Effector CD8-positive, alpha-beta T cell (primary cell): ENCODE measurements at places on chromosomes 2 and 18.

- no peak for DNase-seq
Measured at GRCh38 chr2:101011152-101011551, 9.1 kb downstream of the RPL31 start.

DNA sequence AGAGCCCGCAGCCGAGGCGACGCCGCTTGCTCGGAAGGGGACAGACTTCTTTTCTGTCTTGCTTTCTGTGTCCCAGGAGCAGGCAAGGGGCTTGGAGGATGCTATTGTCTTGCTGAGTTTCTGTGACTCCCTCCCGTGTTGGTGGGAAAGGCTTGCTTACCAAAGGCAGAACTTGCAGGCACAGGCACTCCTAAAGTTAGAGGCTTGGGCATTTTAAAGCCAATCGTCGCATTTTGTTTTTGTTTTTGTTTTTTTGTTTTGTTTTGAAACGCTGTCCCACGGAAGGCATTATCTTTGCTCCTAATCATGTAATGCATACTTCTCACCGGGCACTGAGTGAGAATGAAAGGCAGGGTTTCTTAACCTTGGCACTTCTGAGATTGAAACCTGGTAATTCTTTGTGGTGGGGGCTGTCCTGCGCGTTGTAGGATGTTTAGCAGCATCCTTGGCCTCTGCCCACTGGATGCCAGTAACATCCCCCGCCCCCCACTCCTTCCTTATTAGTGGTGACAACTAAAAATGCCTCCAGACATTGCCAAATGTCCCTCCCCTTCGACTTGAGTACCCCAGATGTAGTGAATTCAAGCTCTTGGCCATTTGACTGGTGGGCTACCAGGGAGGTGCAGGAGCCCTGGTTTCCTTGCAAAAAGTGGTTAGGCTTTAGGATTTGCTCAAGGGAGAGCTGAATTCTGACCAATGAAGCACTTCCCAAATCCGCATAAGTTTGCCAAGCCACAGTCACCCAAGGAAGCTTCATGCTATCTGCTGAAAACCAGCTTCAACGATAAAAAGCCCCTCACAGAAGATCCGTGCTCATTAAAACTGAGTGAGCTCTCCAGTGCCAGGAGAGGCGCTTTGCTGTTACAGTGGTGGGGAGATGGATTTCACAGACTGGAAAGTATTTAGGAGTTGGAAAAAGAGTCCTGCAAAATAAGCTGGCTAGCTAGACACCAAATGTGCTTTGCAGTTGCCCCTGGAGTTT, 1.2 kb downstream of the ANTXR1 start:
- no peak for DNase-seq

GRCh38 chr2:47311764-47312490, 91.0 kb upstream of the MSH2 start:
- no peak for DNase-seq

- no peak for DNase-seq
Measured at GRCh38 chr2:146037334-146037870, 1517.5 kb upstream of the ZEB2 start.

GRCh38 chr18:37653618-37654017, 88.0 kb upstream of the CELF4 start:
- DNase-seq = no peak

- no peak for DNase-seq
Measured at GRCh38 chr2:11655495-11655894, 14.5 kb downstream of the NTSR2 start.
